Activated CD4-positive, alpha-beta T cell treated with anti-CD3 and anti-CD28 coated beads for 24 hours (primary cell): ENCODE measurements at places on chromosomes 7 and 10.

- no peak for DNase-seq
Observed at GRCh38 chr10:35594115-35595079, 10.7 kb upstream of the GJD4 start.

- no peak for DNase-seq
Observed at GRCh38 chr10:132533571-132534260, 3.9 kb upstream of the INPP5A start.

- no peak for DNase-seq
Observed at GRCh38 chr10:4086131-4086898, 301.3 kb upstream of the KLF6 start.

DNA sequence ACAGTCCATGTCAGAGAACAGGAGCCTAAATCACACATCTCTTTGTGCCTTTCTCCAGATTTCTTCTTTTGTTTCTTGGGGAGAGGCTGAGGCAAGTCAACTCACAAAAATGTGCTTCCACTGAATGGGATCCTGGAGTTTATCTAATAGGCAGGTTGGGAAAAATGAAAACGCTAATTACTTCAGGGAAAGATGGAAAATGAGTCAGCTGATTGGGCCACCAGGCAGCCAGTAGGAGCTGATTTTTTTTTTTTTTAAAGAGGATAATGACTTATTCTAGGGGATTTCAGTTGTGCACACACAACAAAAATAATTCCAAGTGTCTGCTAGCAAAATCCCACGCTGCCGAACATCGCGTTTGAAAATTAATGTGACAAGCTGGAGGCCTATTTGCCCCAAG is 412.8 kb upstream of the ZMIZ1 start:
- DNase-seq: no peak

GRCh38 chr10:6108631-6109443 is 20.0 kb downstream of the RBM17 start:
- no peak for DNase-seq

GRCh38 chr7:2233926-2234325 is 1.2 kb upstream of the MAD1L1 start:
- DNase-seq: no peak

- DNase-seq: no peak
Observed at GRCh38 chr7:5528071-5528814, 104.6 kb upstream of the TNRC18 start.

DNA sequence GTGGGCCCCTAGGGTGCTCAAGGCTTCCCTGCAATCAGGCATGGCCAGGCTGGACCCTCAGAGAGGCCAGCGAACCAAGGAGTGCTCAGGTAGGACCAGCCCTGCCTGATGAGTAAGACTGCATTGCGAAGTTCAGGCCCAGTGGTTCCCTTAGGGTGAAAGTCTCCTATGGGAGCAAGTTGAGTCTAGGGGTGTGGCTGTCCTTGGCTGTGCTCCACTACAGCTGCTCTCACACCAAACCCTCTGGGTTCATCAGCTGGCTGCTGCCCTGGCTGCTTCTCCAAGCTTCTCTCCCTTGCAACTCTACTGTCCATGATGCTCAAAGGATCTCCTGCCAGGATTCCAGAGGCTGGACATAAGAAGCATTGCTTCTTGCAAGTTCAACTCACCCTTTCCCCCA is 18.7 kb downstream of the FAM25A start:
- no peak for DNase-seq

- DNase-seq: no peak
Observed at GRCh38 chr10:113078282-113078907, 128.3 kb downstream of the TCF7L2 start.

DNA sequence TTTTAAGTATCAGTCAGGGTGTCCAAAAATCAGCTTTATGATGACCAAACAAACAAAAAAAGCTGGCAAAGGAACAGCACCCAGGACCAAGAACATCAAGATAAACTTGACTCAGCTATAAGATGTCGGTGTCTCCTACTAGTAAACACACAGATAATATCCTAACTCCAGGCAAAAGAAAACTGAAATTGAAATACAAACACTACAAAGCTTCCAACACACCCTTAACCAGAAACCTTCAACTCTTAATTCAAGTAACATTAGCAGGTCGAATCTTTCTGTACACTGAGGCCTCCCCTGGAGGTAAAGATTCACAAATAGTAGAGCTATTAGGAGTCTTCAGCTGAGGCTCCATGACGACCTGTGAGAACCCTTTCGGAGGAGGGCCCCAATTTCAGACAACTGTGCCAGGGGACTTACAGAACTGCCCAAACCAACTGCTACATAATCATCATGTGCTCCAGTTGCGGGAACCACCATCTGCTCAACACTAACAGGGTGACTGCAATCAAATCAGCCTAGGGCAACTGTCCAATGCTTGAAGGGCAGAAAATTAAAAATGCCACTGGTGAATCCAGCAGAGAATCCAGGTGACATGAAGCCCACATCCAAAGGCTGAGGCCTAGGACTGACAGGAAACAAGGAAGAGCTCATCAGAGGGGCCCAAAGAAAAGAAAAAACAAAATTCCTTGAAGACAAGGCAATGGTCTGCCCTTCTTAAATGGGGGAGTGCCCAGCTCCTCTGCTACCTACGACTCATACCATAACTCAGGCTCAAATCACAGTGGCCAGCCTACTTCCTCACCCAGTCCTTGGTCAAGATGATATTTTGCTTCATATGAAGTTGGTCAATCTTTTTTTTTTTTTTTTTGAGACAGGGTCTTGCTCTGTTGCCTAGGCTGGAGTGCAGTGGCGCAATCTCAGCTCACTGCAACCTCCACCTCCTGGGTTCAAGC is 20.0 kb downstream of the XPNPEP1 start:
- no peak for DNase-seq

GRCh38 chr7:158016180-158017097 is 571.2 kb downstream of the PTPRN2 start:
- DNase-seq: no peak

GRCh38 chr7:89103564-89103963 is 308.0 kb upstream of the TEX47 start:
- no peak for DNase-seq

DNA sequence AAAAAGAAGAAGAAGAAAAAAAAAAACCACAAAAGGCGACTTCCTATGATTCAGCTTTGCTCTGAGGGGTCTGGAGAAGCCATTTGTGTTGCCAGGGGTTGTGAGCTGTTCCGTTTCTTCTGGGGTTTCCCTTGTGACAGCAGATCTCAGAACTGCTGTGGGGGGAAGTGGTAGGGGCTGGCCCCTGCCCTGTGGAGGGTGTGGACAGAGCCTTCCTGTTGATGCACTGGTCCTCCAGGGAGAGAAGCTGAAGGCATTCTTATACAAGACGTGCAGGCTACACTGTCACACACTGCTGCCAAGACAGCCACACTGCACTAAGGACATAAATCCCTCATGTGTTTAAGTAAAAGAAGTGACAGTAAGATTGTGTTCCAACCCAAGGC is 17.3 kb upstream of the CSGALNACT2 start:
- no peak for DNase-seq

- no peak for DNase-seq
Observed at GRCh38 chr10:6513476-6513875, 66.6 kb downstream of the PRKCQ start.

DNA sequence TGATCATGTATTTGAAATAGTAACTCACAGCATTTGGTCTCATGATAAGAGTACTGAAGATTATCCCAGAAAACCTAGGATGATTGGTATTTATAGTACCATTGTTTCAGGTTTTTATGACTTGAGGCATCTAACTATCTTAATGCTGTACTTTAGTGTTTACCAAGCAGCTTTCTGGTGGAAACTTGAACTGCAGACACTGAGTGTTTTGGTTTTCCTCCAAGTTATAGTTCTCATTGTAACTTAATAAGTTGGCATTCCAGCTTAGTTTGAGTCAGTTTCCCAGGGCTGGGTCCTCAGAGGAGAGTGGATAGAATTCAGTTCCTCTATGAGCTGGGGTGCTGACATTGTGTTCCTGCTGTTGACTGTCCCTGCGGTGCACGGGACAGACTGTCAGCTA is 50.4 kb downstream of the SEC23IP start:
- DNase-seq: no peak

- DNase-seq: no peak
Observed at GRCh38 chr10:33249659-33250345, 84.7 kb downstream of the NRP1 start.

DNA sequence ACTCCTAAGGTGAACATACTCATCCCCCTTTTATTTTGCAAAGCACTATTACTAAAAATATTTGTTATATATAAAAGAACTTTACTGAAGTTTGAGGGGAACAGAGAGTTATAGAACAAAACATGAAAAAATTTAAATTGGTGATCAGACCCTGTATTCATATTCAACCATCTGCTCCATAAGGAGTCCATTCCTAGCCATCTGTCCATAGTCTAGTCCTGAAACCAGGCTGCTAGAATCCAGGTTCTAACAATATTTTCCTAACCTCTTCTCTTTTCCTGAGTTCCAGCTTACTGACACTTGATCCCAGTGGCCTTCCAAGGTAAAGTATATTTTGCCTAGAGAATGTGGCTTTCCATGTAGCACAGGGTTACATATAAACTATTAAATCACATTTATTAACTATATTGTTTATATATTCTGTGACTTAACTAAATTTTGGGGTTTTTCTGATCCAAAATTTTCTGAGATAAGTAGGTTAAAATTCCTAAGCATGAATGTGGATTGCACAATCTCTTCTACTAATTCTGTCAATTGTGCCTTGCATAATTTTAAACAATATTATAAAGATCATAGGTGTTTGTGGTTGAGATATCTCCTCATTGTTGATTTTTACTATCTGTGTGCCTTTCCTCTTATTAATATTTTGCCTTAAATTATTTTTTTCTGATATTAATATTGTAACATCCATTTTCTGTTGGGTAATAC is 137.6 kb upstream of the MAGI2 start:
- no peak for DNase-seq

DNA sequence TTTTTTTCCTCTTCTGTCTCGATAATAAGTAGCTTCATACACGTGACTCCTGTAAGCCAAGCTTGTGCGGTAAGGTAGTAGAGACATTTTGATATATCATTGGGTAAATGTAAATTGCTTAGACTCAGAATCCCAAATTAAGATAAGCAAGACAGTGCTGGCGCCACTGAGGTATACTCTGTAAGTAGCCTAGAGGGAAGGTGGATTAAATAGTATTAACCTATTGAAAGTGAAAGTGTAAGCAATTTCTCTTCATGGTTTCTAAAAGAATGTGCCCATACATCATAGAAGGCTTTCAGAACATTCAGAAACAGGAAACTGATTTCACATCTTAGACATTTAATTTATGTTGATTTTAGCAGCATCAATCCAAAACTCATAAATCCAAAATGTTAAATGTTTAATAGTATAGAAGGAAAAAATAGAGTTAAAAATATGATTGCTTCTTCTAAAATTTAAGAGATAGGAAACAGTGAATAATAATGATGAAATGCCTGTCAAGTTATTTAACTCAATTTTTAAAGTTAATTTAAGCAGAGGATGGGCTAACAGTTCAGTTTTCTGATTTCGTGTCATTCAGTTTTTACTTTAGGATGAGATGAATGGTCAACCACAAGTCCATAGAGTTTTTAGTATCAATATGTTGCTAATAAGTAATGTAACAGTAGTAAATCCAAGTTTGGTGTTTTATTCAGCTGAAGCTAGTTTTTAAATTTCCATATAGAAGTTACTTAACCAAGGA is 36.8 kb downstream of the LRRC72 start:
- DNase-seq: no peak

DNA sequence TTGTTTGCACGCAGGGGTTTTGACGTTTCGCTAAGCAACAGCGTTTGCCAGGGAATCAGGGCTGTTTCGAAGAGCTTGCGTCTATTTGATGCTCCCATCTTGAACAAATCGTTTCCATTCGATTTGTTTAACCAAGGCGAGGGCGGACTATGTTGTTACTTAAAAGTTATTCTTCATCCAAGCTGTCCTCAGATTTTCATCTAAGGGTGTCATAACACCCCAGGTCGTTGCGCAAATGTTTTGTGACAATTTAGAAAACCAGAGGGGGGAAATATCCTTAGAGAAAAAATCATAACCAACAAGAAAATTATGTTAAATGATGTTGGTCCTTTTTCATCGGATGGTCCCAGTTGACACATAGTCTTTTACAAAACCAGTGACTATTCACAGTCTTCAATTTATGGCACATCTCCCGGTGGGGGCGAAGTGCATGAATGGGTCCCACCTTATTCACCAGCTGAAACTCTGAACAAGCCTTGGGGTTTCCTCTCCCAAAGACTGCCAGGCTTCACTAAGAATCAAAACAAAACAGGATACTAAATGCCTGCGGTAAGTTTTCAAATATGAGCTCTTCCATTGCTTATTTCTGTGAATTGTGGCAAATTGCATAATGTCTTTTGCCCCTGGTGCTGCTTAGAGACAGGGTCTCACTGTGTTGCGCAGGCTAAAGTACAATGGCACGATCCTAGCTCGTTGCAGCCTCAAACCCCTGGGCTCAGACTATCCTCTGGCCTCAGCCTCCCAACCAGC is 109.9 kb downstream of the REEP3 start:
- no peak for DNase-seq

GRCh38 chr7:133815611-133816210 is 311.4 kb upstream of the LRGUK start:
- no peak for DNase-seq

- DNase-seq: no peak
Observed at GRCh38 chr10:124025660-124026588, 67.5 kb downstream of the CHST15 start.

- no peak for DNase-seq
Observed at GRCh38 chr7:129612112-129613015, 844 bp downstream of the NRF1 start.

- no peak for DNase-seq
Observed at GRCh38 chr10:15237351-15237750, 68.9 kb upstream of the NMT2 start.

DNA sequence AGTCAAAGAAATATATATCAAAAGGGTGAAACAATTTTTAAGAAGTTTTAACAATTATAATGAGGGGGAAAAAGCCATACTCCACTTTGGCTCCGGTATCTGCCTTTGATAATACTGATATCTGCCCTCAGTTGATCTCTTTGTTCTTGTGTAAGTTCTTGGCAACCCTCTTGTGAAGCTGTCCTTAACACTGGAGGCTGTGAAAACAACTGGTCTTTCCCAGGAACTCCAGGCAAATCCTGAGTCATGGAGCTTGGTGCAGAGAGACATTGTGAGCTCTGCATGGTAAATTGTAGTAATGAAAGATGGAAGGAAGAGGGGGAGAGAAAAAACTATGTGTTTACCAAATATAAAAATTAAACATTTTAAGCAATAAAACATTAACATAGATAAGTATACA is 11.9 kb upstream of the ERVW-1 start:
- DNase-seq: no peak

DNA sequence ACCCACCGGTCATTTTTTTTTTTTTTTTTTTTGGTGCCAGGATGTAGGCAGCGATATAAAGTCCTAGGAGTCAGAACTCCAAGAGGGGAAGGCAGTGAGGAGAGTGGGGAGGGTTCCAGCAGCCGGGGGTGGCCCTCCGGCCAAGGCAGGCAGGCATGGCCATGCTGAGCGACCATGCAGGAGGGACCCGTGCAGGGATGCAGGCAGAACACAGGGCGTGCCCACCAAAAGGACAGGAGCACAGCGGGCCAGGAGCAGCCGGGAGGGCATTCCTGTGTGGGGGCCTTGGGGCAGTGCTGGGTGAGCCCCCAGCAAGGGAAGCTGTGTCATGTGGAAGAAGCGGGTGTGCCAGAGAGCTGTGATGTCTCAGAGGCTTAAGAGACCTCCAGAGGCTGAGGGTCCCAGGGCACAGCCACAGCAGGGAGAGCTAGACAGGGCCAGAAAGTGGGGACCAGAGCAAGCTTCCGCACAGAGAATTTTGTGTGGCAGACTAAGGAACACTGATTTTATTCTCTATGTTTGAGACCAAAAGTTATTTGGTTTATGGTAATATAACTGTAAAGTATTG is 5.7 kb downstream of the ZFAND2A start:
- no peak for DNase-seq
